ENCODE measurements at places on chromosomes 7 and 10.

DNA sequence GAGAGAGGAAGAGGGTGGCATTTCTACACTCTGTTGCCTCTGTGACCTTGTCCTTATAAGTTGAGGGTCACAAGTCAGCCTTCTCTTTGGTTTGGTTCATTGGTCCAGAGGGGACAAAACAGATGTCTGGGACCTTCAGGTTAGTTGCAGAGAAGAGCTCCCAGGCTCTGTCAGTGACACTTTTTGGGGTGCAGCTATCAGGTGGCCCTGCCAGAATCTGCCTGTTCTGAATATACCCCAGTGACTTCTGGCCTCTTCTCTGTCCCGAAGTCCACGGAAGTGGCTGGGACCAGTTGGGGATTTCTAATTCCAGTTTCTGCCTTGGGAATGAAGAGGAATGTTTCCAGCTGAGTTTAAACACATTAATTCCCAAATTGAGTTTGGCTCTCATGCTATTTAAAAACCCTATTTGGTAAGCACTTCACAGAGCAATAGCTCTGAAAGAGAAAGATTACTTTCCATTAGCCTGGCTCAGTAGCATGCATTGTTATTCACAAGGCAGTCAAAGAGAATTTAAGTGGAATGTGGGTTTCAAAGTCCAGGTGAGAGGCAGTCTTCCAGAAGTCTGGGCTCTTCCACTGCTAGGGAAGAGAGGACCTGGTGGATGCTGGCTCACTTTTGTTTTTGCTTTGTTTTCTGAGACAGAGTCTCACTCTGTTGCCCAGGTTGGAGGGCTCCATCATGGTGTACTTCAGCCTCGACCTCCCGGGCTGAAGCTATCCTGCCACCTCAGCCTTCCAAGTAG lies 237.8 kb upstream of the GALNT17 start:
- no peak for DNase-seq

- no peak for DNase-seq
Observed at GRCh38 chr10:43029043-43029442, 47.8 kb upstream of the RET start.

- DNase-seq = no peak
Observed at GRCh38 chr7:18414885-18415284, 80.7 kb upstream of the HDAC9 start.

GRCh38 chr7:80916770-80917741 lies 1.8 kb downstream of the SEMA3C start:
- peak; percentile 68 for DNase-seq

GRCh38 chr7:67754651-67755050 lies 758.0 kb downstream of the TYW1 start:
- DNase-seq = peak; percentile 62

DNA sequence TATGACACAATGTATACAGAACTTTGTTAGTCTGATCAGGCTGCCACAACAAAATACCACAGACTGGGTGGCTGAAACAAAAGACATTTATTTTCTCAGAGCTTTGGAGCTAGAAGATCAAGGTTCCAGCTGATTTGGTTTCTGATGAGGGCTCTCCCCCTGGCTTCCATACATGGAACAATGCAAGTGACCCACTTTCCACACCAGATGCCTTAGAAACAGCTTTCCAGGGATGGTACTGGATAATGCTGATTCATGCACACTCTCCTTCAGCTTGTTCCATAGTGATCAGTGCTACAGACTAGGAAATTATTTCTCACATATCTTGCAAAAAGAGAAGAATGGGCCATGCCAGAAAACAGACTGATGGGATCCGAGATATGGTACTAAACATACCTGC lies 1274.9 kb upstream of the SORCS1 start:
- DNase-seq = no peak

DNA sequence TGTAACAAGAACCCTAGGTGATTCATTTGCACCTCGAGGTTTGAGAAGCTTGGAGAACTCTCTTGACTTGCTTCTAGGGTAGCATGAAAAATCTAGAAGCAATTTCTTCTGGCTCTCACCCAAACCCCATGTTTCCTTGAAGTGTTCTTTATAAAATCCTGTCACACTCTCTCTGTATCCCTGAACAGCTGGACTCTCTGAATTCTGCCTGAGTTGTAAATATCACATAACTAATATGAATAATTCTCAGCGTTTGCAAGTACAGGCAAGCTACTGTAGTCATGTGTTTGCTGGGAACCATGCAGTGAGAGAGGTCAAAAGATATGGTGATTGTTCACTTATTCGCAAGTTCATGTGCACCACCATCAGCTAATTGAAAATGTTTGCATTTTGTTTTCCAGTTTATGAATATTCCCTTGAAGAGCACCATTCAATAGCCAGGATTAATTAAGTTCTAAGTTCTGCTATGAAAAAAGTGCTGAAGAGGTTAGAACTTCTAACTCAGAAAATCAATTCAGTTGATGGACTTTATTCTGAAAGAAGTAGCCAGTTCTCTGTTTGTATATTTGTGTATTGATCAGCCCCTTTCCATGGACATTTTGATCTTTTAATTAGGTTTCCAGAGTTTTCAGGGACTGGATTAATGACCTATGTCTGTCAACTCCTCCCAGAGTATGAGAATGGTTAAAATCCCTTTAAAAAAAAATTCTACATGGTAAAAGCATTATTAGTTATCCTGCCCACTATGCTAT lies 243.0 kb downstream of the PLXDC2 start:
- peak; percentile 19 for DNase-seq

DNA sequence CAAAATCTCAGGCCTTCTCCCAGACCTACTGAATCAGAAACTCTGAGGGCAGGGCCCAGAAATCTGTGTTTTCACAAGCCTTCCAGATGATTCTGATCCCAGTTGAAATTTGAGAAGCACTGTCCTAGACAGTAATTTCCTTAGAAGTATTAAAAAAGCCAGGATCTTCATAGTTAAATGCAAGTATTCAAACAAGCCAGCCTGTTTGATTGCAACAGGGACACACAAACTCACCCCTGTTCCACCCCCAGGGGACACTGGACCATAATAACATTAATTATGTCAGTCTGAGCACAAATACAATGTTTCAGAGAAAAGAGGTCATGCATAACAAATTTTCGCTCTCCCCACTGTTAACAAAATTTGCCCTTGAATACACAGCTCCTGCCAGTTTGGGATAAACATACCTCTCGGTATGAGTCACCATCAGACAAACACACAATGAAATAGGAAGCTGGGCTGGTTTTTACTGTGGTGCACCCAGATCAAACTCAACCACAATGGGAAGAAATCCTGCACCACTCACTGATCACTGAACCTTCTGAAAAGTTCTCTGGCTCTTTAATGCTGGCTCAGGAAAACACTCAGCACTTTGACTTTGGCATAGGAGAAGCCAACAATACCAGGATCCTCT lies 34.3 kb downstream of the ABLIM1 start:
- DNase-seq = peak; percentile 87

DNA sequence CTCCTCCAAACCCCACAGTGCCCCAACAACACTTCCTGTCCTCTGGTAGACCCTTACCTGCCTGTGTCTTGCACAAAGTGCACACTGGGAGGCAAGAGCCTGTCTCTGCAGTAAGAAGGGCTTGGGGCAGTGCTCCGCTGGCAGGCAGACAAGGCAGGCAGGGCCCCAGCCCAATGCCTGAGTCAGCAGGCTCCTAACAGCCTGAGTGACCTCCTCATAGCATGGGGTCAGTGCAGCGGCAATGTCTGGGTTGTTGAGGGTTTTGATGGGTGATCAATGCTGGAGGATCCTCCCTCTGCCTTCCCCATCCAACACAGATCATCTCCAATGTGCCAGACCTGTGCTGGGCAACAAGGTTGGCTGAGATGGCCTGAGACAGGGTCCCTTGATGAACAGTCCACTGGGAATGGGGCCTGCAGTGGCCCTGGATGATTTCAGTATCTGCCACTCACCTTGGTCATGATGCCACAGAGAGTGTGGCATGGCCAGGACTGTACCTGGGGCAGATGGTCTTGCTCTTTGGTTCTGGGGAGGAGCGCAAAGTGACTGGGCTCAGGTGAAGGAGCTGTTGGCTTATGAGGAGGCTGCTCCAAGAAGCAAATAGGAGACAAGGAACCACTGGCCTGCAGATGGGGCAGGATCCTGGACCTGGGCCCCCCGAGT lies 55.6 kb upstream of the CAMK2B start:
- DNase-seq = no peak

- no peak for DNase-seq
Observed at GRCh38 chr7:28466341-28466740, 54.0 kb downstream of the CREB5 start.

GRCh38 chr10:58278274-58278961 lies 9.5 kb downstream of the CISD1 start:
- no peak for DNase-seq

DNA sequence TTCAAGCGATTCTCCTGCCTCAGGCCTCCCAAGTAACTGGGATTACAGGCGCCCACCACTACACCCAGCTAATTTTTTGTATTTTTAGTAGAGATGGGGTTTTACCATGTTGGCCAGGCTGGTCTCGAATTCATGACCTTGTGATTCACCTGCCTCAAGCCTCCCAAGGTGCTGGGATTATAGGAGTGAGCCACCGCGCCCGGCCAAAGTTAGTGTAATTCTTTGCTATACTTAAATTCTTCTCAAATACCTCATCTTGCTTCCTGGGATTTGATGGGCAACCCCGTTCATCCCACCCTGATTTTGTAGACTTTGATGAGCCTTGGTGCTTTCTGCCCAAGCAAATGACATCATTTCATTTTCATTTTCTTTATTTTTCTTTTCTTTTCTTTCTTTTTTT lies 54.5 kb downstream of the PAX2 start:
- DNase-seq = no peak

DNA sequence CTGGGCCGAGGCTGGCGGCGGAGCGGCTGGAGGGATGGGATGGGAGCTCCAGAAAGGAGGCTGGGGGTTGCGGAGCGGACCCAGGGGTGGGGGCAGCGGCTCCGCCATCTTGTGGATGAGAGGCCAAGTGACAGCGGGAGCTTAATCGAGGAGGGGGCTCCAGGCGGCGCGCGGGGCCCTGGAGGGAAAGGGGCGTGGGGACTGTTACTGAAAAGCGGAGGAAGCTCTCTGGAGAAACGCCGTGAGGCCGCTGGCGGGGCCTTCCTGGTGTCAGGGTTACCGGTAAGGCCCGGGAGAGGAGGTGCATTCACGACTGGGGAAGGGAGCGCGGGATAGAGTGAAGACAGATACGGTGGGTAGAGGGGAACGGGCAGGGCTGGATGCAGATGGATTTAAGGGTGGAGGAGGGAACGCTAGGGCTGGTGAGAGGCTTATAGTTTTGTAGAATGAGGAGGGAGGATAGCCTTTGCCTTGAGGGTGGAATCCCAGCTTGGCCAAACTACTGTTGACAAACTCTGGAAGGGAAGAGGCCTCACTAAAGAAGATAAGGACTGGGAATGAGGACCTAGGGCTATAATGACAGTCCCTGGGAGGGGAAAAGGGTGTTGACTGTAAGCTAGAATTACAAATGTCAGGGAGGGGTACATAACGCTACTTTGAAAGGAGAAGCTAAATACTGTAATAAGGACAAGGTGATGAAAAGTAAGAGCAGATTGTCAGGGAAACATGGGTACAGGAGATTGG lies 535 bp downstream of the BTRC start:
- DNase-seq = peak; percentile 39

DNA sequence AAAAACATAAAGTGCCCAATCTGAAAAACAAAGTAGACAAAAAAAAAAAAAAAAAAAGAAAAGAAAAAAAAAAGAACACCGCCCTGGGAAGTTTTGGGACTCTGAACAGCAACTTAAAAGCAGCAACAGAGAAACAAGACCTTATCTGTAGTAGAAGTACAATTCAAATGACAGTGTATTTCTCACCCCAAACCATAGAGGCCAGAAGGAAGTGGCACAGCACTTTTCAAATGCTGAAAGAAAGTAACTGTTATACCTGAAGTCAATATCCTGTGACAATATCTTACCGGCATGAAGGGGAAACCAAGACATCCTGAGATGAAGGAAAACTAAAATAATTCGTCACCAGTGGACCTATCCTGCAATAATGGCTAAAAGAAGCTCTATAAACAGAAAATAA lies 112.1 kb downstream of the DNAJC1 start:
- DNase-seq = no peak

- no peak for DNase-seq
Observed at GRCh38 chr10:44960088-44960460, 472 bp downstream of the RASSF4 start.
